Muscle of leg (tissue), 16 donors: ENCODE measurements at places on chromosomes 2 and 18. TPM values are rescaled to one million over a fixed set of nuclear protein-coding genes. Genes with fewer than 3 reads are reported as not detected.

Gene IL1RL1
- polyA plus RNA-seq, result 0.05 TPM

- peak; percentile 55 for DNase-seq
- H3K4me3 ChIP-seq, result no peak overlapping the region
- H3K4me1 ChIP-seq, result no peaks in the 10 kb centered on the region
- no peaks in the 10 kb centered on the region for H3K27me3 ChIP-seq
- H3K27ac ChIP-seq, result no peak overlapping the region
These were observed 36.9 kb downstream of the RAPH1 start for GRCh38 chr2:203498161-203498560.

Gene GATA6
- 1.6 TPM for polyA plus RNA-seq

Gene MPP4
- polyA plus RNA-seq, result 0.16 TPM

GRCh38 chr18:9986156-9986930 is 72.5 kb downstream of the VAPA start:
- no peaks in the 10 kb centered on the region for H3K27me3 ChIP-seq
- peaks cover 6% of the 10 kb centered on the region for H3K4me1 ChIP-seq
- no peaks in the 10 kb centered on the region for H3K36me3 ChIP-seq
- H3K4me3 ChIP-seq, result no peak overlapping the region

DNA sequence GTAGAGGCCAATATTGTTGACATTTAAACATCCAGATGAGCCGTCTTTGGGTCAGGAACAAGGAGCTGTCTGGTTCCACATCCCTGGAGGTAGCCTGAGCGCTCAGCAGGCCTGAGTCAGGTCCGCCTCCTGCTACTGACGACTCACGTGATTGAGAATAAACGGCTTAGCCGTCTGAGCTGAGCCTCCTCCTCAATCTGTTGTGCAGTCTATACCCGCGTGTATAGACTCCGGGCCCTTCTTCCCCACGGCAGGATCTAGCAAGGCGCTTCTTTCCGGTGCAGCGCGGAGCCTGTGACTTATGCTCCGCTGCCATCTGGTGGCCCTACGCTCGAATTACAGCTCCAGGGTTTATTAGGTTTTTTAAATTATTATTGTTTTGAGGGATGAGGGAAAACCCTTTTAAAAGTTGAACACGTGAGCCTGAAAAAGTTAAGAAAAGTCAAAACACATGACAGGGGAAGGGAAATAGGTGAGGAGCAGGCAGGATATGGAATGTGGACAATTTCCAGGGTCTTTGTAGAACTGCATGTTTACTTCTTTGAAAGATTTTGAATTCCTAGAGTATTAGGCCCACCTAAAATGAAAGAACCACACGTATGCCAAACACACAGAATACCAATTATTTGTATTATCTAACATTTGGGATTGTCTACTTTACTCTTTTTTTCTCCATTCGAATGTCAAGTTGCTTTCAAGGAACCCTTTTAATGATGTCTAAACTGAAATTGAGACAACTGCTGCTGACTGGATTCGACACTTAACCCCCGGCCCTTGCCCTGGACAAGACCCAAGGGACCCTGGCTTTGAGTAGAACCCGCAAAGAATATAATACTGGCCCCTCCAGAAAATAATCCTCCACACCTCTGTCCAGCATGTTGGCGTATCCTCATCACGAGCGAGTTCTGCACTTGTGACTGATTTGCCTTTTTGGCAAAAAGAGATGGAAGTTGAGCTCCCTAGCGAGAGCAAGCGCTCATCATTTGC is 112.4 kb upstream of the ZNF236 start:
- no peak overlapping the region for H3K4me3 ChIP-seq
- H3K36me3 ChIP-seq, result no peaks in the 10 kb centered on the region
- H3K27me3 ChIP-seq, result no peaks in the 10 kb centered on the region
- no peak overlapping the region for H3K27ac ChIP-seq
- DNase-seq, result peak; percentile 85

Gene DNER
- polyA plus RNA-seq, result 1.6 TPM

Gene LRP1B
- polyA plus RNA-seq, result 2.0 TPM

- H3K27me3 ChIP-seq, result no peaks in the 10 kb centered on the region
- no peak overlapping the region for H3K4me3 ChIP-seq
- H3K27ac ChIP-seq, result no peak overlapping the region
- H3K36me3 ChIP-seq, result peaks cover 38% of the 10 kb centered on the region
These were observed 51.5 kb downstream of the PUM2 start for GRCh38 chr2:20299113-20299512.

DNA sequence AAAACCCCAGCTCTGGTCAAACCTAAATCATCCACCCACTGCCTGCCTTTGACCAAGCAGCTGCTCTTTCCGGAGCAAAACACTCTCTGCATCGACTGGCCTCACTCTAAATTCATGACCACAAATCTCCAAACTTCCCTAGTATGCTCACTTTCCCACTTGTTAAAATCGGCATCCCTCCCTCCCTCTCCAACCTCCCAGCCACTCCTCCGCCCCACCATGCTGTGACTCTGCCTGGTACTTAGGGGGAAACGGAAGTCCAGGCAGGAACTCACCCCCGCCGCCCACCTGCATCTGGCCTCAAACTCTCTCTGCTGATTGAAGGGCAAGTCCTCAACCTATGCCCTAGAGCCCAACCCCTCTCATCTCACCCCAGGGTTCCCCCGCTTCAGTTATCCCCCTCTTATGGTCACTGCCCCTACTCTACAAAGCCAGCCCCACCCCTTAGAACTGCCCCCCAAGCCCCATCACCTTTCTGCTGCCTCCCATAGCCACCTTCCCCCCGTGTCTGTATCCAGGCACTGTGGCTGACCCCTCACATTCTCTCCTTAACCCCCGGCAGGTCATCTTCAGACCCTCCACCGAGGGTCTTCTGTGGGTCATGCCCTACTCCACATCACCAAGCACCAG is 3.8 kb upstream of the ADRA2B start:
- no peaks in the 10 kb centered on the region for H3K36me3 ChIP-seq
- H3K27me3 ChIP-seq, result peaks cover 49% of the 10 kb centered on the region
- peaks cover 20% of the 10 kb centered on the region for H3K4me1 ChIP-seq
- H3K27ac ChIP-seq, result no peak overlapping the region
- H3K4me3 ChIP-seq, result no peak overlapping the region
- DNase-seq, result no peak

GRCh38 chr2:20370191-20370590 is 19.5 kb upstream of the PUM2 start:
- no peak overlapping the region for H3K27ac ChIP-seq
- H3K4me1 ChIP-seq, result no peaks in the 10 kb centered on the region
- DNase-seq, result peak; percentile 50
- H3K4me3 ChIP-seq, result no peak overlapping the region
- H3K36me3 ChIP-seq, result no peaks in the 10 kb centered on the region
- H3K27me3 ChIP-seq, result peaks cover 2% of the 10 kb centered on the region

DNA sequence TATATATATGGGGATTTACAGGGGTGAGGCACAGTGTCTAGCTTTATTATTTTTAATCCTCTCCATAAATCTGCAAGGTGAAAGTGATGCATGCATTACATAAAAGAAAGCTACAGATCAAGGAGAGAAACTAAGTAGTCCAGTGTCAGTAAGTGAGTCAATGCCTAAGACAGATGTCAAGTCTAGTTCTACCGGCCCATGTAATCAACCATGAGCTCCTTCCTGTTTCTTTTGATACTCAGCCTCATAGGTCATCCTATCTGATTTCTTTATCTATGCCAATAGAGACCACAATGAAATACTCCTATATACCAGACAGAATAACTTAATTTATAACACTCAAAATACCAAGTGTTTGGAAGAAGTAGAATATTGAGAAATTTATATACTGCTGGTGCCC is 20.2 kb upstream of the GYPC start:
- no peak for DNase-seq
- no peaks in the 10 kb centered on the region for H3K27me3 ChIP-seq
- H3K4me3 ChIP-seq, result no peak overlapping the region
- no peaks in the 10 kb centered on the region for H3K36me3 ChIP-seq
- H3K4me1 ChIP-seq, result peaks cover 3% of the 10 kb centered on the region

Gene IL18R1
- polyA plus RNA-seq, result 1.1 TPM

DNA sequence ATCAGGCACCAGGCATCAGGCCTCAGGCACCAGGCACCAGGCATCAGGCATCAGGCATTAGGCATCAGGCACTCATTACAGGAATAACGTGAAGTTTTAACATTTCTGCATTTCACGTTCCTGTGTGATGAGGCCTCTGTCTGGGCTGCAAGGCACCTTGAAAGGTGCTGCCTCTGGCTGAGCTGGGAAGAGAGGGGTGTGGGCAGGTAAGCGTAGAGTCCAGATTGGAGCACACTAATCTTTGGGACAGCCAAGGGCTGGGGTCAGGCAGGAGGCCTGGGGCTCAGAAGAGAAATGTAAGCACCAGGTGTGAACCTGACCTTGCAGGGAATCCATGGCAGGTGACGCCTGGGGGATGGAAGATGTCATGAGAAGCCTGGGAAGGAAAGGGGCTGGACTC is 25.3 kb upstream of the SNTG2 start:
- no peak overlapping the region for H3K27ac ChIP-seq
- H3K36me3 ChIP-seq, result no peaks in the 10 kb centered on the region
- no peaks in the 10 kb centered on the region for H3K27me3 ChIP-seq
- H3K4me3 ChIP-seq, result no peak overlapping the region
- no peak for DNase-seq
- no peaks in the 10 kb centered on the region for H3K4me1 ChIP-seq

DNA sequence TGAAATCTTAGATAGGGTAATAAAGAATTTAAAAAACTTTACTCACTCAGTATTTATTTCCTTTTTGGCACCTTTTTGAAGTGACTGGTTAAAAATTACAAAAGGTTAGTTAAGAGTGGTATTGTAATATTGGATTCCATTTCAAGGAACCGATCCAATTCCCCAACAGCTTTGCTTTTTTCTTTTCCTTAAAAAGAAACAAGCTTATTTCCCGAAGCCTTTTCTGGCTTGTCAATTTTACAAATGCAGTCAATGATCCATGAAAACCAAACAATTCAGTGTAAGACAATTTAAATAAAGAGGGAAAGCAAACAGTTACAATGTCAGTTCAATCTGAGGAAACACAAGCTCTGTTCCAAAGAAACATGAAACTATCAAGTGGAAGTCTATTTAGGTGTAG is 200.2 kb downstream of the RIT2 start:
- no peaks in the 10 kb centered on the region for H3K36me3 ChIP-seq
- H3K4me1 ChIP-seq, result no peaks in the 10 kb centered on the region
- H3K27ac ChIP-seq, result no peak overlapping the region
- DNase-seq, result no peak
- H3K27me3 ChIP-seq, result no peaks in the 10 kb centered on the region
- H3K4me3 ChIP-seq, result no peak overlapping the region

Gene ANKRD62
- not detected for polyA plus RNA-seq

Gene PRSS56
- polyA plus RNA-seq, result 1.8 TPM

Gene DNAJC10
- polyA plus RNA-seq, result 50.9 TPM

- no peak overlapping the region for H3K4me3 ChIP-seq
- no peak for DNase-seq
- H3K36me3 ChIP-seq, result no peaks in the 10 kb centered on the region
- peaks cover 39% of the 10 kb centered on the region for H3K4me1 ChIP-seq
These were observed 53.7 kb upstream of the LGALSL start for GRCh38 chr2:64400105-64400728.

DNA sequence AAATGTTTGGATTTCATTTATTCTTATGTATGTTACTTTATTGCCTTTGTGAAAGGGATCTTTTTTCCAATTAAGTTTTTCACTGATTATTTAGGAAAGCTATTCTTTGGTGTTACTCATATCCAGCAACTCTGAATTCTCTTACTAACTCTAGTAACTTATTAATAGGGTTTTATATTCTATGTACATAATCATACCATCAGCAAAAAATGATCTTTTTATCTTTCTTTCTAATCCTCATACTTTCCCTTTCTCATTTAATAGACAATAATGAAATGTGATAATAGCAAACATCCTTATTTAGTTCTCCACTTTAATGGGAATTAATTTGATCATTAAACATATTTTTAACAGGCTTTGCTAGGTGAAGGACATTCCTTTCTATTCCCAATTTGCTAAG is 12.3 kb upstream of the CDKL4 start:
- no peaks in the 10 kb centered on the region for H3K27me3 ChIP-seq
- H3K27ac ChIP-seq, result no peak overlapping the region
- DNase-seq, result no peak
- no peaks in the 10 kb centered on the region for H3K4me1 ChIP-seq
- H3K4me3 ChIP-seq, result no peak overlapping the region

- H3K27me3 ChIP-seq, result no peaks in the 10 kb centered on the region
- H3K4me3 ChIP-seq, result no peak overlapping the region
- H3K36me3 ChIP-seq, result peaks cover 2% of the 10 kb centered on the region
- H3K4me1 ChIP-seq, result no peaks in the 10 kb centered on the region
These were observed 21.4 kb downstream of the ORC4 start for GRCh38 chr2:147999126-147999525.

DNA sequence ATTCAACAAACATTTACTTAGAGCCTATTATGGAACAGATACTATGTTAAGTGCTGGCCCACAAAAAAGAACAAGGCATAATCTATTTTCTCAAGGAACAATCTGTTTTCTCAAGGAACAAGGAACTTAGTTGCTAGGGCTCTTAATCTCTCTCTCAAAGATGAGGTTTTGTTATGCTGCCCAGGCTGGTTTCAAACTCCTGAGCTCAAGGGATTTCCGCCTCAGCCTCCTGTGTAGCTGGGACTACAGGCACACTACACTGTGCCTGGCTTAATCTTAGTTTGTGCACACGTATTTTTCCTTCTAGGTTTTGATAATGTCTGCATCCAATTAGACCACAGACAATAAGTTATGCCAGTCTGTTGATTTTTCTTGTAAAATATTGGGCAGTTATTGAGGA is 89.5 kb downstream of the PTH2R start:
- no peak overlapping the region for H3K4me3 ChIP-seq
- DNase-seq, result no peak
- no peaks in the 10 kb centered on the region for H3K4me1 ChIP-seq
- H3K27ac ChIP-seq, result no peak overlapping the region
- no peaks in the 10 kb centered on the region for H3K36me3 ChIP-seq
- no peaks in the 10 kb centered on the region for H3K27me3 ChIP-seq

GRCh38 chr2:7060156-7060555 is 142.9 kb downstream of the RNF144A start:
- no peak overlapping the region for H3K27ac ChIP-seq
- no peaks in the 10 kb centered on the region for H3K4me1 ChIP-seq
- H3K36me3 ChIP-seq, result no peaks in the 10 kb centered on the region
- H3K4me3 ChIP-seq, result no peak overlapping the region
- no peaks in the 10 kb centered on the region for H3K27me3 ChIP-seq
- no peak for DNase-seq

DNA sequence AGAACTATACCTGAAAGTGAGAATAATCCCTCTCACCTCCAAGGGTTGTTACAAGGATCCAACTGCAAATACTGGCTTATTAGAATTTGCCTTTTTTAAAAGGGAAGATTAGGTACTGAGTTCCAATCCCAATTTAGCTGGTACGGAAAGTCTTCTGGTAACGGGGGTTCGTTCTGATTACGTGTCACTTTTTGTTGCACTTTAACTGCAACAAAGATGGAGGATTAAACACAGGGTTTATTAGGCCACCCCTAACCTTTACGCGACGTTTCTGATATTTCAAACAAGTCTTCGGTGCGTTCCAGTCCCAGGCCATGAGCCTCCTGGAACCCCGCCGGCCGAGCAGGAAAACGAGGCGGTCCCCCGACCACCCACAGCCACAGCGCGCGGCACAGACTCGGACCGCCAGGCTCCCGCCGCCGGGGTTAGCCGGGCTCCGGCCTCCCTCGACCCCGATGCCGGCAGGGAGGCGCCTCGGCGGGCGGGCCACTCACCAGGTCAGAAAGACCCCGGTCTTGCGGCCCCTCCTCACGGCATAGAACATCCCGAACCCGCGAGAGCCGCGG is 411 bp downstream of the RNASEH1 start:
- peak overlapping the region; percentile 97 for H3K27ac ChIP-seq
- peaks cover 13% of the 10 kb centered on the region for H3K4me1 ChIP-seq
- peaks cover 34% of the 10 kb centered on the region for H3K36me3 ChIP-seq

GRCh38 chr2:224072541-224073188 is 33.6 kb upstream of the SERPINE2 start:
- no peak overlapping the region for H3K4me3 ChIP-seq
- DNase-seq, result peak; percentile 97
- H3K27ac ChIP-seq, result peak overlapping the region; percentile 83
- H3K27me3 ChIP-seq, result no peaks in the 10 kb centered on the region
- peaks cover 13% of the 10 kb centered on the region for H3K4me1 ChIP-seq
- H3K36me3 ChIP-seq, result no peaks in the 10 kb centered on the region
